ENCODE measurements at places on chromosomes 7 and 10.

DNA sequence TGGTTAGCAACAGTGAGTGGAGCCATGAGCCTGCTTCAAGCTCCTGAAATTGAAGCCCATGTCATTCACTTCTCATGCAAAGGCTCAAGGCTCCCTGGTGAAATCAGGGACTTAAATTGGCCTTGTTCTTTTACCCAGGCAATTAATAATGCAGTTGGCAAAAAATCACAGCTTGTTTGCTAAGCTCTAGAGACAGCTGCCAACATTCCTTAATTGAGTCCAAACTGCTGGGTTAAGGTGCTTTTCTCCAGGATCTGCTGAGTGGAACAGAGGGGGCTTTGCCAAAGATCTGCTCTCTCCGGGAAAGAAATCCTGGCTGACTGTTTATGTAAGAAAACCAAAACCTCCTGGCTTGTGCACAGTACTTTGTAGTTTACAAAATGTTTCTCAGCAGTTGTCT, 257.6 kb upstream of the GHITM start:
- DNase-seq = no peak

GRCh38 chr10:35324196-35324595, 12.1 kb upstream of the CCNY start:
- peak; percentile 37 for DNase-seq

GRCh38 chr7:129729511-129729910, 118.0 kb downstream of the NRF1 start:
- no peak for DNase-seq

- no peak for DNase-seq
These were observed 162.9 kb downstream of the ST7 start for GRCh38 chr7:117116211-117116610.

- DNase-seq = no peak
These were observed 229.7 kb upstream of the PITRM1 start for GRCh38 chr10:3402187-3402751.

- DNase-seq = no peak
These were observed 821 bp upstream of the JAZF1 start for GRCh38 chr7:28181416-28181815.

DNA sequence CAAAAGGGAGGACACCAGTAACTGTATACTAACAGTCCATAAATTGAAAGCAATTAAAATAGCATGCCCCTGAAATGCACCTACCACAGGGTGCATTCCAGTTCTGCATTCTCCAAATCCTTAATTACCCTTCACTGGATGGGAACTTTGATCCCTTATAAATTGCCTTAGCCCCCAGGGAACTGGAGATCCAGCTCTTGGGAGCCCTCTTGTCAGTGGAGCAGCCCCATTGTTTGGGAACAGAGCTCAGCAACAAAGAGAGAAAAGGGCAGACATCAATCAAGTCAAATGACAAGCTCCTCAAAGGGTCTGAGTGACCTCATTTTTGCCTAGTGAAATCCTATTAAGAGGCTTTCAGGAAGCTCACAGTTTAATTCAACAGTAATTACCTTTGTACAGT, 472.6 kb downstream of the XPNPEP1 start:
- no peak for DNase-seq

DNA sequence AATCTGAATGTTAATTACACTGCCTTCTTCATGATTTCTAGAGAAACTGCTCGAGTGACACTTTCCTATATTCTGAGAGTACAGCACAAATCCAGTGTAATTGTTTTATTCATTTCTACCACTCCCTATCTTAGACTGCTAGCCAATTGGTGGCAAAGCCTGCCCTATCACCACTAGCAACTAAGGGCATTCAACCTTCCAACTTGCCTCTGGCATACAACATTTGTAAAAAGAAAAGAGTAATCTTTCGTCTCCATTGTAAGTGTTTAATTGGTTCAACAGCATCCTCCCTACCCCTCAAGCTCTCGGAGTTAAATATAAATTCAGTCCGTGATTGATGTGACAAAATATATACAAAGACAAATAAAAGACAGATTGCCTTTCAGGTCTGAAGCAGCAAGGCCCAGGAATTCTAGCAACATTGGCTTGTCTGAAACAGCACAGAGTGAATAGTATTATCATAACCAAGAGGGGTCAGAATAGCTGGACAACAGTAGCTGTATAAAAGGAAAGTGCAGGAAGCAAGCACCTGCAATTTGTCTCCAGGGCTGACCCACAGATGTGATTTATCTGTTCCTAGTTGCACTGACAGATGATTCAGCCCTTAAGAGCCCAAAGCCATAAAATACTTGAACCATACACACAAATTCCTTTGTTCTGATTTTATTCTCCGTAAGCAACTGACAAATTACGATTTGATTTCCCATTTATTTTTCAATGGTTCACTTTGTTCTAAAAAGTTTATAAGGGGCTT, 47.6 kb upstream of the ANKRD1 start:
- peak; percentile 39 for DNase-seq

GRCh38 chr10:92080244-92080643, 156.7 kb downstream of the BTAF1 start:
- no peak for DNase-seq

- DNase-seq = no peak
These were observed 18.5 kb upstream of the C10orf67 start for GRCh38 chr10:23362879-23363792.

GRCh38 chr10:105063796-105064195, 422.7 kb downstream of the SORCS3 start:
- DNase-seq = no peak

DNA sequence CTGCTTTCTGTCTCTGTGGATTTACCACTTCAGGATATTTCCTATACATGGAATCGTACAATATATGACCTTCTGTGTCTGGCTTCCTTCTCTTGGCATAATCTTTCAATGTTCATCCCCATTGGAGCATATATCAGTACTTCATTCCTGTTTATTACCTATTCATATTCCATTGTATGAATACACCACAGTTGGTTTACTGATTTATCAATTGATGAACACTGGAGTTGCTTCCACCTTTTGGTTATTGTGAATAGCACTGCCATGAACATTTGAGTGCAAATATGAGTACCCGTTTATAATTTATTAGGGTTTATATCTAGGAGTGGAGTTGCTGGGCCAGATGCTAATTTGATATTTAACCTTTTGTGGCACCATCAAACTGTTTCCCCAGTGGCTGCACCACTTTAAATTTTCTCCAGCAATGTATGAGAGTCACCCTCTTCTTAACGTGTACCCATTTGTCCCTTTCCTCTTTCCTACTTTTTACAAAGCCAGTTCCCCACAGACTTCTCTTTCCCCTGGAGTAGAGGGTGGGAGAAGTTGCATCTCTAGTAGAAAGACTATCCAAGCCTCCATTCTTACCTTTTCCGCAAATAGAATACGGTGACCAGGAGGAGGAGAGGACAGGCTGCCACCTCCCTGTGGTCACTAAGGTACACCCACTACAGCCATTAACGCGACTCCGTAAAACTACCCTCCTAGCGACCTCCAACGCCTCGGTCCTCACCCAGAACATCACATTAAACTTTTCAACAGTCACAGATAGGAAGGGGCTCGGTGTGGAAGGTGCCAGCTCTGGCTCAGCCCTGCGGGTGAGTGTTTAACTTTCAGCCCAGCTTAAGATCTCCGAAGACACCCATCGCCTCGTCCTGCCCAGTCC, 25.6 kb downstream of the SCD start:
- no peak for DNase-seq

GRCh38 chr7:123537026-123537642, 2.7 kb upstream of the IQUB start:
- no peak for DNase-seq

GRCh38 chr10:65891073-65891981, 1034.5 kb upstream of the LRRTM3 start:
- DNase-seq = no peak

DNA sequence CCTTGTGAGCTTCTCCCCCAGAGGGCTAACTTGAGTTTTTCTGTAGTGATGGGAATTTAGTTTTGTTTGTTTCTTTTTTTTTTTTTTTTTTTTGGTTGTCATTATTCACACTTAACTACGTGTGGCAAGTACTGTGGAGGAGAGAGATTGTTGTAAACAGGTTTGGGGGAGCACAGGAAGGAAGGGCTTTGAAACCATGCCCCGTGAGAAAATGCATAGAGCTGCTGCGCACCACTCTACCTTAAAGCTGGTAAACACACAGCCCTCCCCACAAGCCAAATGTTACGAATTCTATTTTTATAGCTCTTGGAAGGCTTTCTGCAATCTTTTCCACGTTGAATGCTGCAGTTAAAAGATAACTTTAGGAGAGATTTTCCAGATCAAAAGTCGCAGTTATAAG, 76.2 kb downstream of the ZNF22 start:
- DNase-seq = no peak

- no peak for DNase-seq
These were observed 18.5 kb upstream of the AGR3 start for GRCh38 chr7:16900209-16900768.

- no peak for DNase-seq
These were observed 85.4 kb downstream of the MACC1 start for GRCh38 chr7:20131776-20132175.

DNA sequence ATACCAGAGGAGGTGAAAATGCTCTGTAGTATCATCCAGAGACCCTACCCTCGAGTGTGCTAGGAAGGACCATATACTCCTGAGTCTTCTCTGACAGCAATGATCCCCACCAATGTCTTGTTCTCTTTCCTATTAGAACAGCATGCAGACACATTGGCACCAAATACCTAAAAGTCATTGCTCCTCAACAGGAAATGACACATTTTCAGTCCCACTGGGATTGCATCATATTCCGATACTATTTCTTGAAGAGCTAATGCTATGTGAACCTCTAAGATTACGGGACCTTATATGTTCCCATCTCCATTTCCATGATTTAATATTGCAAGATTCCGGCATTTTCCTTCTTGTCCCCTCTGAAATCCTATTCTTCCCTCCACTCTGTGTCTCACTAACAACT, 177.4 kb downstream of the NRP1 start:
- DNase-seq = no peak

- no peak for DNase-seq
These were observed 115.5 kb upstream of the CREB5 start for GRCh38 chr7:28296571-28297483.

DNA sequence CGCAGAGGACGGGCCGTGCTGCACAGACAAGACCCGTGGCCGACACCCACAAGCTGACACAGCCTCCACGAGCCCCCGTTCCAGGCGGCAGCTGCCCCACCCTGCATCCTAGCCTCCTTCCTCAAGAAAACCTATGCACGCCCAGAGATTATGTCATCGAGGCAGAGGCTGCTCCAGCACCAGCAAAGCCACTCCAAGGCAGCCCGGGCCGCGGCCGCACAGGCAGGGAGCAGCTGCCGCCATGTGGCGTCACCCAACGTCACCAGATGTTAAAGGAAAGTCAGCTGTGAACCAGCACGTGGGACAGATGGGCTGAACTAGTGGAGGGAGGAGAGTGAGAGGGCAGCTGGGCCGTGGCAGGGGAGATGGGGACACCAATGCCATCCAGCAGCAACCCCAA, 59.8 kb downstream of the STK32C start:
- DNase-seq = no peak

- no peak for DNase-seq
These were observed 34.6 kb downstream of the PSMC2 start for GRCh38 chr7:103382032-103382402.

DNA sequence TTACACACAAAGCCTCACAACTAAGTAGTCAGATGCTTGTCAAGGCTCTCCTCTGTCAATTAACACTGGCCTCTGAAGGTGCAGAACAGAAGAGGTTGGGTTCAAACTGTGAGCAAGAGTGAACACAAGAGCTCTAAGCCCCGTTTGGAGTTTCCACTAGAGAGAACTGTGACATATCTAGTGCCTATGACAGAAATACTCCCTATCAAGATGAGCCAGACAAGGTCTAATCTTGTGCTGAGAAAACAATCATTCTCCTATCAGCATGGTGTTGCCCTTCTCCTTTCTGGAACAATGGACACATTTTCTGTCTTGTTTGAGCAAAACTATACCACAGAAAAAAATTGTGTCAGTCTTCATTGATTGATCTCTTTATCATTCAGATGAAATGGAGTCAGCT, 62.4 kb upstream of the CCDC71L start:
- no peak for DNase-seq

DNA sequence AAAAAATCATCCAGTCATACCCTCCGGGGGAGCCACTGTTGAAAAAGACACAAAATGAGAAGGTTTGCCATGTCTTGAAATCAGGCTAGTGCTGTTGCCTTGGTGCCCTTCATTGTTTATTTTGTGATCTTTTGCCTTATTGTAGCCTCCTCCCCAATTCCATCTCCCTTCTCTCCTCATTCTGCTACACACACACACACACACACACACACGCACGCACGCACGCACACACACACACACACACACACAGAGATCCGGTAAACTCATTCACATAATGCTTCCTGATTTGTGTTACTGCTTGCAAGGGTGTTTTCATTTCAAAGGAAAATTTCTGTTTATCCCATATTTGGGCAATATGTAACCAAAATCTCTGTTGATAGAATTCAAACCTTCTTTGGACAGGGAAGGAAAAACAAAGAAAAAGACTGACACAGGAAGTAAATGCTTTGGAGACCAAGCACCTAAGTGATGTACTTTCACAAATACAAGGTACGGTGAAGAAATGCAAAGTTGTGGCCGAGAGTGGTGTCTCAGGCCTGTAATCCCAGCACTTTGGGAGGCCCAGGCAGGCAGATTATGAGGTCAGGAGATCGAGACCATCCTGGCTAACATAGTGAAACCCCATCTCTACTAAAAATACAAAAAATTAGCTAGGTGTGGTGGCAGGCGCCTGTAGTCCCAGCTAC, 141.1 kb upstream of the CDK13 start:
- DNase-seq = no peak

DNA sequence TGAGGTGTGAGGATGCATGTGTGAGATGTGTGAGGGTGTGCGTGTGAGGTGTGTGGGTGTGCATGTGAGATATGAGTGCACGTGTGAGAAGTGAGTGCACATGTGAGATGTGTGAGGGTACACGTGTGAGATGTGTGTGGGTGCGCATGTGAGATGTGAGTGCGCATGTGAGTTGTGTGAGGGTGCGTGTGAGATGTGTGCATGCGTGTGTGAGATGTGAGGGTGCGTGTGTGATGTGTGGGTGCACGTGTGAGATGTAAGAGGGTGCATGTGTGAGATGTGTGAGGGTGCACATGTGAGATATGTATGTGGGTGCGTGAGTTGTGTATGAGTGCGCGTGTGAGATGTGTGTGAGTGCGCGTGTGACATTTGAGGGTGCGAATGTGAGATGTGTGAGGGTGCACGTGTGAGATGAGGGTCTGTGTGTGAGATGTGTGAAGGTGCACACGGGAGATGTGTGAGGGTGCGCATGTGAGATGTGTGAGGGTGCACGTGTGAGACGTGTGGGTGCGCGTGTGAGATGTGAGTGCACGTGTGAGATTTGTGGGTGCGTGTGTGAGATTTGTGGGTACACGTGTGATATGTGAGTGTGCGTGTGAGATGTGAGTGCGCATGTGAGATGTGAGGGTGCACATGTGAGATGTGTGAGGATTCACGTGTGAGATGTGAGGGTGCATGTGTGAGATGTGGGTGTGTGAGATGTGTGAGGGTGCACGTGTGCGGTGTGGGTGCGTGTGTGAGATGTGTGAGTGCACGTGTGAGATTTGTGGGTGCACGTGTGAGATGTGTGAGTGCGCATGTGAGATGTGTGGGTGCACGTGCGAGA, 30.5 kb downstream of the PPIF start:
- DNase-seq = no peak

GRCh38 chr10:72409167-72409566, 54.4 kb upstream of the DNAJB12 start:
- no peak for DNase-seq

GRCh38 chr7:20030417-20030816, 186.8 kb downstream of the MACC1 start:
- DNase-seq = no peak
